Activated effector memory CD4-positive, alpha-beta T cell treated with Interleukin-2 at 50 U/mL for 16 hours (primary cell): ENCODE measurements at places on chromosomes 5 and 9.

GRCh38 chr9:98007251-98007928 is 24.2 kb downstream of the ANP32B start:
- no peak for DNase-seq

DNA sequence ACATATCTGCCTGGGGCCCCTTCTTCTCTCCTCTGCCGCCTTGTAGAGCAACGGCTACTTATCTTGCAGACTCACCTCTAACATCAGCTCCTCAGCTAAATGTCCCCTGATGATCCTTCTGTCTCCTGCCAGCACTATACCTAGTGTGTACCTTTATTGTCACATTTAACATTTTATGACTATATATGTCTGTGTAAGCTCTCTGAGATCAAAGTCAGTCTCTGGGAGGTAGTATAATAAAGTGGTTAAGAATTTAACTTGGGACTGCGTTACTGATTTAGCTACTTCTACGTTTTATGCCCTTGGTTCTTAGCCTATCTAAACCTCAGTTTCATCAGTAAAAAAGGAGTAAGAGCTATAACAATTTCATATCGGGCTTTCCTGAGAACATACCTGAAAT is 2.2 kb downstream of the TMED7 start:
- no peak for DNase-seq

GRCh38 chr5:96315431-96315830 is 117.6 kb downstream of the PCSK1 start:
- no peak for DNase-seq

- no peak for DNase-seq
Observed at GRCh38 chr9:128245421-128246151, 30.2 kb downstream of the GOLGA2 start.

DNA sequence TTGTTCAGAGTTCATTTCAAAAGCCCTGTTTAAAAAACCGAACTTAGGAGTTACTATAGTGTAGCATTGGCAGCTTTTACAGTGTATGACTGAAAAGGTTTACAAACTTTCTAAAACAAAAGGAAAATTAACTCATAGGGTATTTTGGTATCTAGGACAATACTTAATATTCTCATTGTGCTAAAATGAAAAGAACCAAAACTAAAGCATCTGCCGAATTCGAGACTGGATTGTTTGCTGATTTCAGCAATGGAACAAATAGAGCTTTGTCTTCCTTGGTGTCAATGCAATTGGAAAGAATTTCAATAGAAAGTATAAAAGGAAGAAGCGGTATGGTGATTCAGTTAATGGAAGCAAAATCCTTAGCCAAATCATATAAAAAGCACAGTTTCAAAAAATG is 254.1 kb downstream of the SLF1 start:
- no peak for DNase-seq

DNA sequence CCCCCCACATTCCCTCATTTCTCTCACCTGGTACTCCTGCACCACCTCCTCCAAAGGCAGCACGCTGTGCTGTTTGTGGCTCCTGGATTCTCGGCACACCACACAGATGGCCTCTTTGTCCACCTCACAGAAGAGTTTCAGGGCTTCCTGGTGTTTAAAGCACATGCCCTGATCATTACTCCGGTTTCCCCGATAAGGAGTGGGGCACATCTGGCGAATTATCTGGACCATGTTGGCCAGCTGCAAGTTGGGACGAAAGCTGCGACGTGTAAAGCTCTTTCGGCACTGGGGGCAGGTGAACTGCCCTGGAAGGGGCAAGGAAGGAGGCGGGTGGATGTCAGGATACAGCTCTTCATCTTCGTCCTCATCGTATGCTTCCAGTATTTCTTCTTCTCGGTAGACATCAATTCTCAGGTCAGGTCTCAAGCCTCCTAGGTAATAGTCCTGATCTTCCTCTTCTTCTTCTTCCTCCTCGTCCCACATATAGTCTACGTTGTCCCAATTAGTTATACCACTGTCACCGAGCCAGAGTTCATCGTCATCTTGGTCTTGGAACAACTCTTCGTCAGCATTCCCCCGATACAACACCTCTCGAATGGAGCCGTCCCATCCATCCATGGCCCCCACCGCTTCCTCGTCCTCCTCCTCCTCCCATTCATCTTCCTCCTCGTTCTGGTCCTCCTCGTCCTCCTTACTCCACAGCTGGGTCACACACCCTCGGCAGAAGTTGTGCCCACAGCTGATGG is 796 bp downstream of the TRIM52 start:
- DNase-seq = no peak

DNA sequence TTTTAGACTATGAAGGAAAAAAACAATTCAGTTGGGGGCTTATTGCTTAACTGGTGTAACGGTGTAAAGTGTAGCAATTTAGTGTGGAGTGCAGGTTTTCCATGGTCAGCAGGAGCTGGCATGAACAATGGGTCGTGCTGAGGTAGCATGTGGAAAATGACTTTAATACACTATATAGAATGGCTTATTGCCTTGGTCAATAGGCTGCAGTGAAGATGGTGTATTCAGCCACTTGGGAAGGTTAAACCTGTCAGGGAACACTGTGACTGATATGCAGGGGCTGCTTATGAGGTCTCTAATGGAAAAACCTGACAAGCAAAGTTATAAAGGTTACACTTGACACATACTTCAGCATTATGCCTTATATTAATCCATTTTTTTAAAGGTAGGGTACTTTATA is 764.7 kb upstream of the ARRDC3 start:
- DNase-seq = no peak

GRCh38 chr5:133225671-133226152 is 173.9 kb downstream of the HSPA4 start:
- DNase-seq = no peak

DNA sequence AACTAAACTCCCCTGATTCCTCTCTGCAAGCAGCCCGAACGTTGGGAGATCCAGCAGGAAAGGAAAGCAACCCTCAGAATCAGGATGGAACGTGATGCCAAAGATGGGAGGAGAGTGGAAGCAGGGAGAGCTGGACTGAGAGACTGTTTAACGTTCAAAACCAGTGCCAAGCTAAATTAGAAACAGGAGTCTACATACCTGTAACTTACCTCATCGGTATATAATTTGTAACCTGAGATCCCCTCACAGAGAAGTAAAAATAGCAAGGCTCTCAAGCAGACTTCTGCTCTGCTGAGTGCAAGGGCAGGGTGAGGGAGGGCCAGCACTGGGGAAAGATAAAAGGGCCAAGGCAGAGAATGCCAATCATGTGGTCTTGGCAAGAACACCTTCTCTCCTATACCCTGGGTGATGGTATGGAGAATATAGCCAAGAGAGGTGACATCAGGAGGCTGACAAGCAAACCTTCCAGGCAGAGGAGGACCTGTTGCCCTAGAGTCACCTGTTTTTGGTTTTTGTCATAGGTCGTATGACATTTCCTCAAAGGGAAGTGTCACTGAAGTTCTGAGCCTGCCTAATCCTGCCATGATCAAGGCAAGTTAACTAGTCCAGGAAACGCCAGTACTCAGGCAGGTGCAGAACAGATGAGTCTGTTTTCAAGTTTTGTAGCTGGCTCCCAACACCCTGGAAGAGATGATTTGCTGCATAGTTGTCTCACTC is 472.0 kb downstream of the NFIB start:
- no peak for DNase-seq

DNA sequence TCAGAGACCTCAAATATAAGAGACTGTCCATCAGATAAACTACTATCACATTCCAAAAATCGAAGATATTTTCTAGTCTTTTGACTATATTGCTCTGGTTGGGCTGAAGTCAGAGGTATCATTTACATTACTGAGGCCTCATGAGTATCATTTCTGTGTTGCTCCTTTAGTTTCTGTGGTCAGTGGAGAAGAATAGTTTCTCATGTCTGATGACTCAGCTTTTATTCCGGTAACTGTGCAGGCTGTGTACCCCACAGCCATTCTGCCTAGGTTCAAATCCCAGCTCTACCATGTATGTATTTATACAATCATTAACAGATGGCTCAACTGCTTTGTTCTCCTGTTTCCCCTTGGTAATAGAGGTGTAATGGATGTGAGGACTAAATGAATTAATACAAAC is 179.3 kb downstream of the ALDH1A1 start:
- no peak for DNase-seq
